ENCODE measurements at places on chromosomes 2 and 18. TPM values are rescaled to one million over a fixed set of nuclear protein-coding genes. Genes with fewer than 3 reads are reported as not detected.

Gene SULT1C4
- 0.26 TPM for total RNA-seq

Gene COLEC11
- total RNA-seq, result not detected

Gene CCDC74A
- 6.9 TPM for total RNA-seq

Gene SEMA4C
- 17.2 TPM for total RNA-seq

Gene SUMO1
- 152 TPM for total RNA-seq

Gene FOXD4L1
- total RNA-seq, result 0.11 TPM

Gene CD207
- total RNA-seq, result not detected

Gene PEX13
- 36.2 TPM for total RNA-seq

Gene DLX1
- total RNA-seq, result not detected

Gene UGT1A10
- total RNA-seq, result not detected

Gene TNP1
- total RNA-seq, result not detected

Gene EIF5B
- 23.7 TPM for total RNA-seq

Gene ERFE
- total RNA-seq, result 3.7 TPM

Gene CROCC2
- total RNA-seq, result under 0.01 TPM

Gene LDLRAD4
- total RNA-seq, result 3.1 TPM

Gene CHST10
- 6.4 TPM for total RNA-seq

Gene COPS8
- total RNA-seq, result 107 TPM

Gene MAP2
- total RNA-seq, result 0.54 TPM

Gene SCTR
- total RNA-seq, result not detected

Gene CSRNP3
- 0.13 TPM for total RNA-seq

Gene RESP18
- not detected for total RNA-seq

Gene GKN1
- total RNA-seq, result 0.26 TPM

Gene ZNF521
- total RNA-seq, result 174 TPM

All from articular chondrocyte of knee joint (primary cell).